NCI-H2029 (cell line): ENCODE measurements at places on chromosomes 11 and 22.

GRCh38 chr11:74550991-74551753 is 41.2 kb upstream of the POLD3 start:
- DNase-seq: no peak

- no peak for DNase-seq
These were observed 250.7 kb downstream of the LUZP2 start for GRCh38 chr11:24747275-24748251.

GRCh38 chr11:112421879-112422278 is 161.2 kb upstream of the PLET1 start:
- no peak for DNase-seq

DNA sequence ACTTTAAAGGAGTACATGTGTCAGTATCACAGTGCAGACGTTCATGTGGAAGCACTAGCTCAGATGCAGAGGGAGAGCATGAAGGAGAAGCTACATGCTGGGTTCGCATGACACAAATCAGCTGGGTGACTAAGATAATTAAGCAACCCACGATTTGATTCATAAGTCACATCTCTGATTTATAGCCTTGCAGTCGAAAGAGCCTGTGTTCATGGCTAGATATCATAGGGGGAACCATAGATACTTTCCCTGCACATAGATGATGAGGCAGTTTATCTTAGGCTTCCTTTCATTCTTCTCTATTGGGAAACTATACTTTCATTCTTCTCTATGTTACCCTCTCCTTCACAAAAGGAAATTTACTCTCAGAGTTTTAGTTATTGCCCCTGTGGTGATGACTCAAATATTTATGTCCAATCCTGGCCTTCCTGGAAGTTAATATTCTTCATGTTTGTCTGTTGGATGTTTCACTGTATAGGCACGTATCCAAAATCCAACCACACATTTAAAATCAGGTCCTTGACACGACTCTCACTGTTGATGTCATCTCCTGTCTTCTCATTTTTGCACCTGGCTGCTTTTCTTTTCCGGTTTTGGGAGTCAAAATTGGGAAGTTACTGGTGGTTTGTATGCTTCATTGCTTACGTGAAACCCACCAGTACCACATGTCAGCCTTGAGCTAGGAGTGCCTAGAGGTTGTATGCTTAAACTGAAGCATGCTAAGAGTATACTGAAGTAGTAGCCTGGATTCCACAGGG is 56.3 kb upstream of the SLC5A12 start:
- DNase-seq: no peak

- no peak for DNase-seq
These were observed 93.6 kb downstream of the RPL27A start for GRCh38 chr11:8776209-8776608.

GRCh38 chr11:126112547-126112946 is 49.9 kb upstream of the CDON start:
- no peak for DNase-seq

DNA sequence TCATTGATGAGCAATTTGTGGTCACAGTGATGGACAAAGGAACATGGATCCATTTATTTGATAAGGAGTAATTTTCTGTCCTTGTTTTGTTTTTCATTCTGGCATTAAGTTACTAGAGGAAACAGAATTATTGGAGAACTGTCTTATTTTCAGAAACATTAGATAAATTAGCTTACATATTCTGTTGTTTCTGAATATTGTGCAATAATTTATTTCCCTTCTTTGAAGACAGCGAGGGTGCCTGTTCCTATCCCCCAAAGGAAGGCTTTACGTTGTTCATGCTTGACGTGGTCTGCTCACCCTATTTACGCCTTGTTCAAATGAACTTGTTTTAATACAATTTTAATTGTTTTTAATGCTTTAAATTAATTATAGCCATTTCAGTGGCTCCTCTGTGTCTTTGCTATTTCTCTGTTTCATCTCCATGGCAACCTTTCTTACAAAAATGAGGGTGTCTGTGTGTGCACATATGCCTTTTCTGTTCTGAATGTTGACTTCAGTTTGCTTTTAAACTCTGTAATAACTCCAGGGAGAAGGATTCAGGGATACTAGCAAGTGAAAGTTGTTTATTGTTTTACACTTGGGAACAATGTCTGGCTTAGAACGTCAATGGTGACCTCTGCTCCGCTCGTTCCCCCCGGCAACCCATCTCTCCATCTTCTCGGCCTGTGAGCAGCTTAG is 138.3 kb upstream of the PLET1 start:
- no peak for DNase-seq

GRCh38 chr11:36775130-36775529 is 177.1 kb upstream of the RAG2 start:
- no peak for DNase-seq

- no peak for DNase-seq
These were observed 76.1 kb downstream of the ZNF280B start for GRCh38 chr22:22432479-22432878.

DNA sequence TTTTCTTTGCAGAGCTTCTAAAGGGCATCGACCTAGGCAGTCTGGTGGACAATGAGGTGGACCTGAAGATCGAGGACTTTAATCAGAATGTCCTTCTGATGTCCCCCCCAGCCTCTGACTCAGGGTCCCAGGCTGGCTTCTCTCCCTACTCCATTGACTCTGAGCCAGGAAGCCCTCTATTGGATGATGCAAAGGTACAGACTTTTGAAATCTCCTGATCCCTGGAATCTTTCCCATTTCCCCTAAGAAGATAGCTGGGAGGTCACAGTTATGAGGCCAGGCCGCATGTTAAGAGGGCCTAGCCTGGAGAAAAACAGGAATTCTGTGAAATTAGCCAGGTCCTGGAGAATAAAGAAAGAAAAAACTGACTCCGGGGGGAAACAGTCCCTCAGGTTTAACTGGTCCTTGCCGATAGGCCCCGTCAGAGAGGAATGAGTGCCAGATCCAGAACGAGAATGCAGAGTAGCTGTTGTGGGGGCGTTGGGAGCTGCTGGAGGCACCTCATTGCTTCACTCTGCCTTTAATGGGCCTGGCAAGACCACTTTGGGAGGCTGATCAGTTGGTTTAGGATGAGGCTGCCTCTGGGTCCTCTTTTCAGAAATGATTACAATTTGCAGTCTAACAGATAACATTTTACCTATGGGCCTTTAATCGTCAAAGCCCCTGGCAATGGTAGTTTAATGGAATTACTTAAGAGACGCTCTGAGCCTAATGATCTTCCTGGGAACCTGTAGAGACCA is 39.2 kb downstream of the SHISA8 start:
- no peak for DNase-seq

- no peak for DNase-seq
These were observed 182.3 kb downstream of the BLID start for GRCh38 chr11:121933694-121934093.

DNA sequence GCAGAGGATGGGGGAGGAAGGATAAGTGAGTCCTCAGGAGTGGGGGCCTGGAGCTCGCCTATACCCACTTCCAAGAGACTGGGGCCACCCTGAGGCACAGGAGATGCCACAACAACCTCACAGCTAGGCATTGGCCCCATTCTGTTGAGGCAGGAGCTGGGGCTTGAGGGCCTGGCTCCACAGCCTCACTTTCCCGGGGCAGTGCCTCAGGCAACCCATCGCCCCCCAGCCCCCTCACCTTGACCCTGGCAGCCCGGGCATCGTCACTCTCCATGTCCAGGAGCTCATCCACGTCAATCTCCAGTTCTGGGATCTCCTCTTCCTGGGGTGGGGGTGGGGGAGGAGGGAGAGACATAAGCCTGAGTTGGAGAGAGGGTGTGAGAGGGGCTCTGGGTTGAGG is 1.8 kb downstream of the PPP1R14B start:
- no peak for DNase-seq

GRCh38 chr11:100612766-100613165 is 74.3 kb upstream of the ARHGAP42 start:
- DNase-seq: no peak

DNA sequence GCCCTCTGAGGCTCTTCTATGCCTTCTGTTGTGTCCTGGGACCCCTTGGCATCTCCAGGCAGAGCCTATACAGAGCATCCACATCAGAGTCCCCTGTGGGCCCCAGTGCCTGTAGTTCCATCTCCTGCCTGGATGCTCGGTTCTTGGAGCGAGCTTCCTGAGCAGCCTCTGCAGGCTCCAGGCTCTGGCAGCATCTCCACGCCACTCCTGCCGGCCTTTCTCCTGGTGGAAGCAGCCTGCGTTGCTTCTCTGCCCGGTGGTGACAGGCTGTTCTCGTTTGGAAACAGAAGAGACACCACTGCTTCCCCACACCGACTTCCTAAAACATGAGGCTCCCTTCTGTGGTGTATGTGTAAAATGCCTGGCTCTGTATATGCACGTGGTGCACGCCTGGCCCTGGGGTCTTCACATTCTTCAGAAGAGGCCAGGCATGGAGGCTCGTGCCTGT is 52.8 kb downstream of the BCR start:
- no peak for DNase-seq

- DNase-seq: no peak
These were observed 7.0 kb downstream of the CCND1 start for GRCh38 chr11:69647761-69648497.

- no peak for DNase-seq
These were observed 16.8 kb downstream of the SELENOO start for GRCh38 chr22:50217543-50218152.

GRCh38 chr11:121814962-121815361 is 301.1 kb downstream of the BLID start:
- no peak for DNase-seq

DNA sequence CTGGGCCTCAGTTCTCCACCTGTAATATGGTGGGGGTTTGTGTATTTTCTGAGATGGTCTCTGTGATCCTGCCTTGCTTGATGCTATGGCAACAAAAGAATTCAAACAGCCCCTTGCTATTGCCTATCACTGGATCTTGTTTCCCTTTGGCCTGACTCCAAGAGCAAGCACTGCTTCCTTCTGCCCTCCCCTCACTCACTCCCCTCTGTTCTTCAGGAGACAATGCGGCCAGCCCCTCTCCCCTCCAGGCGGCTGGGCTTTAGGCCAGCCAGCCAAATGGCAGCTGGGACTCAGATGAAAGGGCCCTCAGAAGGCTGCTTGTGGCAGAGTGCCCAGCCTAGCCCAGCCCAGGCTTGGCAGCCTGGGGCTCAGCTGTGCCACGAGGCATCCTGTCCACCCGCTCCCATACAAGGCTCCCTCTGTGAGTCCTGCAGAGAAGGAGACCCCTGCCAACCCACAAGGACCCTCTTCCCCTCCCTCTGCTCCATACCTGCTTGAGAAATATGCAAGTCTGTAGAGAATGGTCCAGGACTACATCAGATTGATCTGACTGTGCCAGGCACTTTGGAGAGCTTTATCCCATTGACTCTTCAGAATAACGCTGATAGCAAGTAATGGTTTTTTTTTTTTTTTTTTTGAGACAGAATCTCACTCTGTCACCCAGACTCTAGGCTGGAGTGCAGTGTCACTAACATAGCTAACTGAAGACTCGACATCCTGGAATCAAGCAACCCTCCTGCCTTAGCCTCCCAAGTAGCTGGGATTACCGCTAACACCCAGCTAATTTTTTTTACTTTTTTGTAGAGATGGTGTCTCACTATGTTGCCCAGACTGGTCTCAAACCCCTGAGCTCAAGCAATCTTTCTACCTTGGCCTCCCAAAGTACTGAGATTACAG is 7.6 kb upstream of the KCTD14 start:
- DNase-seq: peak; percentile 98

DNA sequence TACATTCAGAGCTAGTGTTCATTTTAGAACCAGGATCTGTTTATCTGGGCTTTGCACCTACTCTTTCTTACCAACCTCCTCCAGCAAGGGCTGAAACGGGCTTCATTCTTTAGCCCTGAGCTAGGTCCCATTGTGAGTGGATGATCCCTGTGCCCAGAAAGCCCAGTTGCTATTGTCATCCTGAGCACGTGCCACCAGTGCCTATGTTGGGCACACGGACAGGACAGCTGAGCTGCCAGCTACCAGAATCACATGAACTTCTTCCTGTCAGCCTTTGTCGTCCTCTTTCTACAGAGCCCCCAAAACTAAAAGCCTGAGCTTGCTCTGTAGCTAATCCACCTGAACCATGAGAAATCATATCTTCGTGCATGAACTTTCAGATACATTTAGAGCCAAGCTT is 74.4 kb upstream of the NTM start:
- no peak for DNase-seq

DNA sequence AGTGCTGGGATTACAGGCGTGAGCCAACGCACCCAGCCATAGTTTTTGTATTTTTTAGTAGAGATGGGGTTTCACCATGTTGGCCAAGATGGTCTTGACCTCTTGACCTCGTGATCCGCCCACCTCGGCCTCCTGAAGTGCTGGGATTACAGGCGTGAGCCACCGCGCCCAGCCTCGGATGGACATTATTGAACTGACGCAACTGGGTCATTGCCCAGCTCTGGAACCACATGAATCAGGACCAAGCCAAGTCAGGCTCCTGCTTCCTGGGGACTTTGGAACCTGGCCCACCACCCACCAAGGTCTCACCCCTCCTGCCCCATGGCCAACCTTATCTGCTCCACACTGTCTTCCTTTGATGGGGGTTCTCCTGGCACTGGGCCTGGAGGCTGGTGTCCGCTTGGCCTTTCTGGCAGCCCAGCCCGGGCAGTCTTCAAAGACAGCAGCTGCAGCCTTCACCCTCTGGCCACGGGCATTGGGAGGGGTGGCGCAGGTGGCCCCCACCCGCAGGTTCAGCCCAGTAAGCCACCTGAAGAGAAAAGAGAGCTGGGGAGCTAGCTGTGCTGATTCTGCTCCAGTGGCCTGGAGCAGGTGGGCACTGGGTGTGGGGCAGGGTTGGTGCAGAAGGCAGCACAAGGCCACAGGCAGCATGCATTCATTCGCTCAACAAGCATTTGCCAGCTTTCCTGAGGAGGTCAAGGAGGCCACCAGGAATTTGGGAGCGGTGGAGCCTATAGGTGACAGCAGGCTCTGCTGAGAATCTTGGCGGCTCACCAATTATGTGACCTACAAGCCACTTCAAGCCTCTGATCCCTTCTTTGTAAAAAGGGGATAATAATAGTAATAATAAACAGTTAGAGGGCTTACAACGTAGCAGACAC is 5.7 kb downstream of the CHADL start:
- DNase-seq: no peak

- no peak for DNase-seq
These were observed 17.7 kb downstream of the TXN2 start for GRCh38 chr22:36463783-36464184.

DNA sequence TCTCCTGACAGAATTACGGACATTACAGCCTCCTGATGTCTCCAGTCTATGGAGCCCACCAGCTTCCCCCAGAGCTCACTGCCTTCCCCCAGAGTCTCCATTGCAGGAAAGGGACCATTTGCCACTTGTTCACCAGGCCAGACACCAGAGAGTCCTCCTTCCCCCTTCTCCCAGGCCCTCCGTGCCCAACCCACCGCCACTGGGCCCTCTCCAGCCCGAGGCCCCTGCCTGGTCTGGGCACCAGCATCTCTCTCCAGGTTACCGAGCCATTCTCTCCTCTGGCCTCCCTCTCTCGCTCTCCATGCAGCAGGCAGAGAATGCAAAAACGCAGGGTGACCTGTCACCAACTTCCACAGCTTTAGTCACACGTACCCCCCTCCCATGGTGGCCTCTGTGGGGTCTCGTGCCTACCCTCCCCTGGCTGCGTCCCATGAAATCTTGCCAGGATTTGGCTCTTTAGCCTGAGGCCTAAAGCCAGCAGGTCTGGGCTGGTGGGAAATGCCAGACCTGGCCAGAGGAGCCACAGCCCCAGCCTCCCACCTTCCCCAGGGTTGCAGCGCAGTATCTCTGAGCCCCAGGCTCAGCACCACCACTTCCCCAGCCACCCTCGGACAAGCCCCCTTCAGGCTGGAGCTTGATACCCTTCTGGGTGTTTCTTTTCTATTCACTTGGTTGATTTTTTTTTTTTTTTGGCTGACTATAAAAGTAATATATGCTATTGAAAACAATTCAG is 6.8 kb upstream of the SERPINH1 start:
- DNase-seq: no peak
